ENCODE measurements at places on chromosomes 5 and 9.

DNA sequence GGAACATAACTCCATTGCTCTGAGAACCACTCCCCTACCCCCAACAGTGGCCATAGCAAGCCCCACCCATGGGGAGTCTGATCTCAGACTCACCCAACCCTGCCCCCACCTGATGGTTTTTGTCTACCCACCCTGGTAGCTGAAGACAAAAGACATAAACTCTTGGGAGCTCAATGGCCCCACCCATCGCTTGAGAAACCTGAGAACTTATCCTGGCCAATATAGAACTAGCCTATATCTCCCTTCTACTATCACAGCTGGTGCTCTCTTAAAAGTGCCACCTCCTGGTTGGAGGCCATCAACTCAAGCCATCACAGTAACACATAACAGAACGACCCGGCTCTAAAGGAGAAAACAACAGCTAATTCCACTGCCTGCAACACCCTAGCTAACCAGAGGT, 47.9 kb upstream of the SNAPC3 start:
- DNase-seq = no peak

- DNase-seq = no peak
These were observed 36.1 kb upstream of the LPAR1 start for GRCh38 chr9:111074395-111074794.

DNA sequence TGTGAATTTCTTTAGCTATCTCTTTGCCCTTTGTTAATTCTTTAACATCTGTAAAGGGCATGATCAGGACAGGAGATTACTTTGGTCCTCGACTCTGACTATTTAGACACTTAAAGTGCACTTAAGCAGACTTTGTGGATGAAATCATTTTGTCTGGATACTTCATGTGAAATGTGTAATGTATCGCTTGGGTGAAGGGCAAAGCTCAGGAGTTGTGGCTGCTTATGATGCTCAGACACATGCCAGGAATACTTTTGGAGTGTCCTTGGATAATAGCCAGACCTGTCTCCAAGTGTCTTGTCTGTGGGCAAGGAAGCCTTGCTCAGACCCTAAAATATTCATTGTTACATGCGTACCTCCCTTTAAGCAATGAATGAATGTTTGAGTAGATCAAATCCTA, 87.8 kb downstream of the RAI14 start:
- DNase-seq = no peak

GRCh38 chr5:88671505-88672499, 211.2 kb downstream of the MEF2C start:
- DNase-seq = no peak

DNA sequence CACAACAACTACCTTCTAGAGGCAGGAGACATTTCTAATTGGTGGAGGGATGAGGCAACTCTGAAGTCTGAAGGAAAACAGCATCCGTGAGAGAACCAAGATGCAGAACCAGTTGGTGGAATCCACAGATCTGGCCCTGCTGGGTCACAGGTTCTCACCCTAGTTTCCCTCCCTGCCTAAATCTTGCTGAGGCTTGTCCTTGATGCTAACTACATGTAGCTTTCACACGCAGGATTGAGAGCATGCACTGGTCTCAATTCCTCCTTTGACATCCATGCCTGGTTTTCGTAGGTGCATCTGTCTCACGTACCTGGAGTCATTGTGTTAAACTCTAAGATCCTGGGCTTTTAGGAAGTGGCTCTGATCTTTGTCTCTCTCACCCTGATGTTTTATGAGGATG, 9.7 kb upstream of the F2RL1 start:
- no peak for DNase-seq

- DNase-seq = no peak
These were observed 308.0 kb downstream of the DOCK8 start for GRCh38 chr9:522658-523057.

- DNase-seq = no peak
These were observed 18.7 kb downstream of the SPRY4 start for GRCh38 chr5:142306077-142306502.

DNA sequence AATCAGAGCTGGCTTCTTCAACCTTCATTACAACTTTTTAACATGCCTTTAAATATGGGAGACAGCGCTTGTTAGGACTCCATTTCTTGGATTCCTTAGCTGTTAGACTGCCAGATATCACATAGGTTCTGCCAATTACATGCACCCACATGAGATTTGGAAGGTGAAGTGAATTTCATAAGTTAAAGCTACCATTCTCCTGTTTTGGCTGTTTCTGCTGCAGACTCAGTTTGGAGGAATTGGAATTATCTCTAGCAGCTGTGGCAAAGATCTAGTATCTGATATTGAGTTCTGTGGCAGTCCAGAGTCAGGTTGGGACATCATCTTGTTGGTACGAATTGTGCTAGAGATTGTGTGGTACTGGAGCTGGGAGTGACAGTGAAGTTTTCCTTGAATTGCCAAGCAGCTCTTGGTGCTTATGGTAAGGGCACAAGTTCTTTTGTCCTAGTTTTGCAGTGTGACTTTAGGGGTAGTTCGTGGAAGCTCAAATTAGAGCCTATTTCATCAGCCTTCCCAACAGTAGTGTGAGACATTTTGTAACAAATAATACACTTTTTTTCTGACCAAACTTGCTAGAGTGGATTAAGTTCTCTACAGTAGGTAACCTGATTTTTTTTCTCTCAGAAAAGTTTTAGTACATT, 9.1 kb upstream of the PJA2 start:
- no peak for DNase-seq

- DNase-seq = no peak
These were observed 17.0 kb downstream of the CTSL start for GRCh38 chr9:87742813-87743428.

All from breast epithelium (tissue), 4 donors.